ENCODE measurements at places on chromosomes 7 and 10. TPM values are rescaled to one million over a fixed set of nuclear protein-coding genes. Genes with fewer than 3 reads are reported as not detected.

Gene KCNH2
- 0.17 TPM for total RNA-seq

Gene FAM25A
- not detected for total RNA-seq

Gene OPN4
- total RNA-seq = not detected

Gene TMEM196
- total RNA-seq = not detected

Gene MLLT10
- 41.1 TPM for total RNA-seq

Data from bronchial smooth muscle cell (primary cell).